ENCODE measurements at places on chromosomes 5 and 9. TPM values are rescaled to one million over a fixed set of nuclear protein-coding genes. Genes with fewer than 3 reads are reported as not detected.

DNA sequence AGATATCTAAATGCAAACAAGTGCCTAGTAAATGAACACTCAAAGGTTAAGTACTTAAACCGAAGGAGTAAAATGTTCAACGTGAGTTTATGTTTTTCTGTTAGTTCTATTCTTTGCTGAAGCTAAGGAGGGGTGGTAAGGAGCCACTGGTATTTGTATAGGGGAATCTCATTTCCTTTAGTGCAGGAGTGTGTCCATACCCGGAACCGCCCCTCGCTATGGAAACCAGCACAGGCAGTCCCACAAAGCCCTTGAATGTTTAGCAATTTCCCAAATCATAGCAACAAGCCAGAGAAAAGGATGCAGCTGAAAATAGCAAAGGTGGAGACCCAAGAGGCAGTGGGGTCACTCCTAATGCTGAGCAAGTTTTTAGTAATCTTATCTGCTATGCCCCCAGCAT, 78.8 kb upstream of the STK32A start:
- no peak overlapping the region for H3K4me3 ChIP-seq
- H3K36me3 ChIP-seq = no peaks in the 10 kb centered on the region
- H3K27ac ChIP-seq = no peak overlapping the region
- peaks cover 15% of the 10 kb centered on the region for H3K27me3 ChIP-seq

DNA sequence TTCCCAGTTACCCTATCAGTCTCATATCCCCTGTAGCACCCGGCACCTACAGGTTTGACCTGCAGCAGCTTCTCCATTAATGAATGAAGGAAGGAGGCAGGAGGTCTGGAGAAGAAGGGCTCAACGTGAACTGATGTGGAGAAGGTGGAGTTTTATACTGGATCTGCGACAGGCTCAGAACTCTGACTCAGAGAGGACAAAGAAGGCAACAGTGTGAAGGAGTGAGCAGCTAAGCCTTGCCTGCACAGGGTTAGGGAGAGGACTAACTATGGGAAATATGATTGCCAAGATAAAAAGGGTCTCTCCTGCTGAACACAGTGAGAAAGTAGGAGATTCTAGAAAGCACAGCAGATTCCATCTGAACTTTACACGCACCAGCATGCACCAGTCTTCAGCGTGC, 23.6 kb downstream of the RASEF start:
- H3K4me3 ChIP-seq = no peak overlapping the region
- no peak overlapping the region for H3K27ac ChIP-seq
- no peak for DNase-seq
- H3K36me3 ChIP-seq = no peaks in the 10 kb centered on the region
- H3K27me3 ChIP-seq = no peaks in the 10 kb centered on the region

DNA sequence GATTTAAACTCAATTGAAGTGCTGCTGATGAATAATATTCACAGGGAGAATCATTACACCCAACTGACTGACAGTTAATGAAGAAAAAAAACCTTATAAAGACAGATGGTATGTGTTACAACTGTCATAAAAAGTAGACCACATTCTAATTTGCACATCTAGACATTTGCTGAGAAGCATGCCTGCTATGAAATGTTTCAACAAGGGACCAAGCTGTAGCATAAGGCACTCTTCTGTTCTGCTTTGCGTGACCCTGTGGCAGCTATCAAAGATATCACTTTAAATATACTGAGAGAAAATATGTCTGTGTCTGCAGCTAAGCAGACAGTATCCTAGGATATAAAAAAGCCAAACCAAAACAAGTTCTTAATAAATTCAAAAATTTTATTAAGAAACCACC, 153.7 kb downstream of the TMEM232 start:
- no peak overlapping the region for H3K27ac ChIP-seq
- H3K27me3 ChIP-seq = no peaks in the 10 kb centered on the region
- no peak overlapping the region for H3K4me3 ChIP-seq
- no peaks in the 10 kb centered on the region for H3K36me3 ChIP-seq

The APBA1 gene
- 0.07 TPM for total RNA-seq

The MARVELD2 gene
- 21.8 TPM for total RNA-seq

Measured in MCF 10A (cell line).